ENCODE measurements at places on chromosomes 6 and 20. TPM values are rescaled to one million over a fixed set of nuclear protein-coding genes. Genes with fewer than 3 reads are reported as not detected.
A peak's percentile ranks its signal among the peaks of the same experiment; 100 is the strongest.

The NKX2-4 gene
- not detected for total RNA-seq

The VWA7 gene
- total RNA-seq: 2.7 TPM

The CDYL gene
- total RNA-seq: 60.6 TPM

The ADAM33 gene
- total RNA-seq: 3.0 TPM

The TMEM239 gene
- not detected for total RNA-seq

The LGSN gene
- total RNA-seq: not detected

The DAAM2 gene
- total RNA-seq: 17.6 TPM

The FAM110A gene
- 16.8 TPM for total RNA-seq

The THBD gene
- total RNA-seq: 0.12 TPM

GRCh38 chr6:27617700-27618689 is 145.1 kb upstream of the ZNF184 start:
- DNase-seq: no peak

DNA sequence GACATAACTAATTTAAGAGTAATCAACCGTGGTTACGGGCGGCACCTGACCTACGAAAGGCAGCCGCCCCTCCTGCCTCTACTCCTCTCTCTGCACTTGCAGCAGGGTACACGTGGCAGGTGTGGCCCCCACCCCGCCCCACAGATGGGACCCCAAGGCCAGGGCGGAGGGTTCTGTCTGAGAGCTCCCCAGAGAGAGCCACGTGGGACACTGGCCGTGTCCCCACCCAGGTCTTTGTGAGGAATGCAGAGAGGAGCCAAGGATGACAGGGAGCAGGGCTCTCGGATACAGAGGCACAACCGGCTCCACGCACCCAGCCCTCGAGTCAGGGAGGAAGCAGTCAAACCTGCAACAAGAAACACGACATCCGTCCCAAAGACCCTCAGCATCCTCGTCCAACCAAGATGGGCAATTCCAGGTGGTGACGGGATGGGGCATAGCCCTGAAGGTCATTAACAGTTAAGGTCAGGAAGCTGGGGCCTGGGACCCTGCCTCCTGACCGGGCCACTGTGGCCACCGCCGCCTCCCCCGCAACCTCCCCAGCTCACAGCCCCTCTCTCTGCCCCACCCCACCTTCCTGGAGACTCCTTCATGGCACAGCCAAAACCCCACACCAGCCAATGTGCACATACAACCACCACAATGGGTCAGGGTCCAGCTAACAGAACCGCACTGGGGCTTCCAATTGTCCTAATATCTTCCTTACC is 47.1 kb downstream of the TAF4 start:
- no peak for DNase-seq

DNA sequence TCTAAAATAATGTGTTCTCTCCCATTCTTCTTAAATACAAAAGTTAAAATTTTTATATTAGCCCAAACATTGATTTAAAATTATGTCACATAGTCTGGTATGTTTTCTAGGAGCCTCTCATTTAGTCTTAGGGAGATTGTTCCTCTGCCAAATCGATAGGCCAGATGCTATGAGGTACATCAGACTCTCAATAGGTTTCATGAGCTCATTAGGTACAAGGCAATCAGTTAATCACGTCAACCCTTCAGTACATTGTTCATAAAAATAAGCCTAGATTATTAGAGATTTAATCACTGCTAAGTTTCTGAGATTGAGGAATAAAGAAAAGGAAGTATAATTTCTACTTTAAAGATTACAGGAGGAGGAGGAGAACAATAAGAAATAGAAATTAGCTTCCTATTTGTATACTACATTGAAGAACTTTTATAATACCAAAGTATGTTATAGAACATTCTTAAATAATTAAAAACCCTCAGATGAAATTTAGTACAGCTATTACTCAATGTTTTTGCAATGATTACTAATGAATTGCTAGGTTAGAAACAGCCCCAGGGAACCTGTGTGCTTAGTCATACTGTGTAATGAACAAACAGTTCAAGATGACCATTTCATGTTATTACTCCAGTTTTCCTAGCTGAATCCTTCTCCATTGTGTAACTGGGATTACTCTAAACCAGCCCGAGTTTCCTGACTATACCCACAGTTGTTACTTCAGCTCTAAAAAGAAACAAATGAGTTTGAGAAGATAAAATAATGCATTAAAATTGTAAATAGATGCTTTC is 117.0 kb downstream of the BMP5 start:
- DNase-seq: no peak

GRCh38 chr6:79818471-79818870 is 128.9 kb downstream of the ELOVL4 start:
- no peak for DNase-seq

DNA sequence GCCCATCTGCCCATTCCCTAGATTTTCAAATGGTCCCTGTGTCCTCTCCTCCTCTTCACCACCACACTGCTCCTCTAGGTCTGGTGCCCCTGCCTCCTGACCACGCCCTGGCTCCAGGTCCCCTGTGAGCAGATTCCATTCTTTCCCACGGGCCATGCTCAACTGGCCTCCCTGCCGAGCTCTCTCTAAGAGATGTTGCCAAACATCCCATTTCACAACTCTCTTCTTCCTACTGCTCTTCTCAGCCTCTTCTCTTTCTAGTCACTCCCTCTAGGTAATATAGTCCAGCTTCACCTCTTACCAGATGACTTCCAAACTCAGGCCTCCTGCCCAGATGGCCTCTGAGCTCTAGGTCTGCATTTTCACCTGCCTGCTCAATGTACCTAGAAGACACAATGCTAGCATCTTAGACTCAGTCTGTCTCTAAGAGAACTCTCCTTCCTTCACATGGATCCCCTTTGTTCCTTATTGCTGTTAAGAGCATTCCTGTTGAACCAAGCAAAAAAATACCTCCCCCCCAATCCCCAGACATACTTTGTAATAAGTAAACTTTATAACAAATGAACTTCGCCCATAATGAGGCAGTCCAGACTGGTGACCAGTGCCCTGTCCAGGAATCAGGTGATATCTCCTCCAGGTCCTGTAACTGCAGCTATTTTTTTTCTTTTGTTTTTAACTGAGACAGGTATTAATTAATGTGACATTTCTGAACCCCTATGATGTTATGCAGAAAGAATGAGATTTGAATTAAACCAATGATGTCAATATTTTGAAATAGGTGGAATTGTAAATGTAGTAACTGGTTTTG is 79.0 kb downstream of the LYRM4 start:
- DNase-seq: no peak

GRCh38 chr6:21214738-21215448 is 378.7 kb upstream of the SOX4 start:
- no peak for DNase-seq

- no peak for DNase-seq
Observed at GRCh38 chr20:955111-955510, 39.0 kb upstream of the ANGPT4 start.

- no peak for DNase-seq
Observed at GRCh38 chr20:49230021-49230420, 10.8 kb downstream of the DDX27 start.

- DNase-seq: peak; percentile 23
Observed at GRCh38 chr6:139981768-139982181, 607.3 kb upstream of the CITED2 start.

- DNase-seq: no peak
Observed at GRCh38 chr6:36319436-36319762, 17.3 kb downstream of the BNIP5 start.

- DNase-seq: no peak
Observed at GRCh38 chr6:118319416-118319815, 228.7 kb upstream of the PLN start.

GRCh38 chr6:17207281-17207680 is 73.9 kb upstream of the RBM24 start:
- no peak for DNase-seq

DNA sequence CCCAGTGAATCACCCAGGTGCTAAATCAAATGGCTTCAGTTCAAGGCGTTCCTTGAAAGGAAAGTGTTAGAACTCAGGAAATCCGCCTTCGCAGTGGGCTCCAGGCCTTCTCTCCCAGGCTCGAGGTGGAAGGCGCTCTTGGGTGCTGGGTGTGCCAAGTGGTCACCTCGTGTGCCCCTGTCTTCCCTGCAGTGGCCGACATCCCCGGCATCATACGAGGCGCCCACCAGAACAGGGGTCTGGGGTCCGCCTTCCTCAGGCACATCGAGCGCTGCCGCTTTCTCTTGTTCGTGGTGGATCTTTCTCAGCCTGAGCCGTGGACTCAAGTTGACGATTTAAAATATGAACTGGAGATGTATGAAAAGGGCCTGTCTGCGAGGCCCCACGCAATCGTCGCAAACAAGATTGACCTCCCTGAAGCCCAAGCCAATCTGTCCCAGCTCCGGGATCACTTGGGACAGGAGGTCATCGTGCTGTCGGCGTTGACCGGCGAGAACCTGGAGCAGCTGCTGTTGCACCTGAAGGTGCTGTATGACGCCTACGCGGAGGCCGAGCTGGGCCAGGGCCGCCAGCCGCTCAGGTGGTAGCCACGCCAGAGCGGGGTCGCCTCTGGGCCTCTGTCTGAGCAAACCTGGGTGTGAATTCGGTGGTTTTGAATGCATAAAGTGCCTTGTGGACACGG is 17.8 kb downstream of the MTG2 start:
- DNase-seq: no peak

- DNase-seq: no peak
Observed at GRCh38 chr6:37496951-37497885, 2.5 kb downstream of the CCDC167 start.

- DNase-seq: peak; percentile 52
Observed at GRCh38 chr6:127515794-127516661, 3.1 kb downstream of the MTCL3 start.

DNA sequence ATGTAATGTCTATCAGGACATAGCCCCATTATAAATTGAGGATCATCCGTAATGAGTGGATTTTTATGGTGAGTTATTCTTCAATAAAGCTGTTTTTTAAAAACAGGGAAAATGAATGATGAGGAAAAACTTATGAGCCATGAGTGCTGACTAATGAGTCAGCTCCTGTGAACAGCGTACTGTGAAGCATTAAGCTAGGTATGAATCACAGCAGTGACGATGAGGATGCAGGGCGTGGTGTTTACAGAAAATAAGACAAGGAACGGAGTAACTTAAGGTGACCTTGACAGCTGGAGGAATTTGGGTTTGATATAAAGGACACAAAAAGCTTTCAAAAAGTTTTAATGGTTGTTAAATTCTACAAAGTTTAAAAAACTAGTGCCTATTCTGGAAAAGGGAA is 96.3 kb downstream of the FOXF2 start:
- DNase-seq: no peak

All from neural crest cell (in vitro differentiated cells).